ENCODE measurements at places on chromosomes 11 and 22.

DNA sequence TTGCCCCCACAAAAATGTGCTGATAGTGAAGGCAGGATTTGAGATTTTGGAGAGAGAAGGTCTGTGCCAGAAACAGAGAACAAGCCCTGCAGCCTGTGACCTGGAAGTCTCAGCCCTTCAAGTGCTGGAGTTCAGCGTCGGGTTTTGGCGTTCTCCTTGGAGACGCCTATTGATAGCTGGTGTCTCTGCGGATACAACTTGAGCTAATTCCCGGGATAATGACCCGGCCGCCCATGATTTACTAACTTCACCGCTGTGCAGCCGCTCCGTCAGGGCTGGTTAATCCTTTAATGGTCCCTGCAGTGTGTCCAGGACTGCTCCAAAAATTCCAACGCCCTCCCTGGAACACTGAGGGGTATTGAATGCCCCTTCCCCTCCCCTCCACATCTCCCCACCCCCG lies 76.6 kb downstream of the WT1 start:
- DNase-seq = no peak

- no peak for DNase-seq
Measured at GRCh38 chr22:40310081-40310767, 36.1 kb upstream of the ADSL start.

- no peak for DNase-seq
Measured at GRCh38 chr11:13290221-13290980, 12.8 kb downstream of the BMAL1 start.

- DNase-seq = no peak
Measured at GRCh38 chr11:73296501-73297230, 11.4 kb upstream of the ARHGEF17 start.

- DNase-seq = no peak
Measured at GRCh38 chr11:107564877-107565218, 687 bp downstream of the ALKBH8 start.

DNA sequence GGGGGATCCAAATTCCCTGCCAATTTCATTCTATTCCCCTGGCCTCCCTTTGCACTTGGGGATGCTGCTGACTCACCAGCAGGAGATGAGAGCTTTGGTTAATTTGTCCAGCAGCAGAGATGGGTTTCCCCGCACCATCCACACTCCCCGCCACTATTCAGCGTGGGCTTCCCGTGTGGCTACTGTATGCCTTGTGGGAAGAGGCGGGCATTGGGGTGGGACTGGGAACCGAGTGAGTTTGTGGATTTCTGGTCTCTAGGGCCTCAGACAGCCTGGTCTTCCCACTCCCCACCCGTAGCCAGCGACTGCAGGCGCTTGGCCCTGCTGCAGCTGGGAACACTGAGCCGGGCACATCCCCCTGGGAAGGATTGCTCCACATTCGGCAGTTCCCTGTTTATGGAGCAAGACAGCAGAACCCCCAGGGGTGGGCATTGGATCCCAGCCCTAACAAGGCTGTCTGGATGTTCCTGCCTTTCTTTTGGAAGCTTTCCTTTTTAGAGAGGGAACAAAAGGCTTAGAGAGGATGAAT lies 23.4 kb downstream of the KIAA1671 start:
- DNase-seq = no peak

- no peak for DNase-seq
Measured at GRCh38 chr11:38582756-38583155, 1984.7 kb upstream of the RAG2 start.

GRCh38 chr22:30968015-30968923 lies at the start of gene MORC2:
TSS of gene MORC2 (minus strand) at chr22:30968774. CDS start at chr22:30967889, 885 bp downstream.
- DNase-seq = no peak

GRCh38 chr22:48314073-48314472 lies 1513.6 kb downstream of the BRD1 start:
- DNase-seq = no peak

- no peak for DNase-seq
Measured at GRCh38 chr11:119614222-119615002, 114.6 kb downstream of the NECTIN1 start.

DNA sequence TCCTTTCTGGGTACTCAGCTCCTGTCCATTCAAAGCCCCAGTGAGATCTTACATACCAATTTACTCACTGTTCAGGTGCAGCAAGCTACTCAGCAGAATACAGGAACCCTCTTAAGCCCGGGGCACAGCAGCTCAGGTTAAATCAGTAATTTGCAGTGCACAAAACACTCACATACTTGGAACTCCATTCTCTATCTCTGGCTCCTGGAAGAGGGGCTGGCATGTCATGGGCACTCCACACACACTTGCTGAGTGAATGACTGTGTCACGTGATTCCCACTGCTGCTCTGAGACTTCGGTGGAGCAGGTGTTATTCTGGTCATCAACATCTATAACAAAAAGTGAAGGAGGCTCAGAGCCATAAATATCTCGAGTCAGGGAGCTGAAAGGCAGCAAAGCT lies 157.3 kb upstream of the BDNF start:
- no peak for DNase-seq

DNA sequence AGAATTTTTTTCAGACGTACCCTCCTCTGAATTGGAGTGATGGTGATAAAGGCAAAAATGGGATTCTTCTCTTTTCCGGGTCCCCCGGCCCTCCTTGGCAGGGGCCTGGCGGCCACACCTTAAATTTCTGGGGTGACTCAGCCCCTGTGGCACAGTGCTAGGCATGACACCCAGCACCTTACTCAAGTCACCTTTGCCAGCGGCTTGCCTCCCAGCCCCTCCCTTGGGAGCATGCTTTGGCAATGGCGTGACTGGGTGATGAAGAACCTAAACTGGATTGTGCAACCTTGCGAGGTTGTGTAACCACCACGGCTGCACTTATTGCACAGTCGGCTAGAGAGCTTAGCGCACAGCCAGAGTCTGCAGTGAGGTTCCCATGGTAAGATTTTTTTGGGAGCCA lies 16.2 kb upstream of the LDLRAD3 start:
- no peak for DNase-seq

GRCh38 chr11:113493206-113493605 lies 18.0 kb upstream of the DRD2 start:
- no peak for DNase-seq

GRCh38 chr22:45169591-45170466 lies 6.1 kb downstream of the NUP50 start:
- DNase-seq = no peak

GRCh38 chr11:96267001-96267495 lies 75.9 kb downstream of the MAML2 start:
- no peak for DNase-seq

DNA sequence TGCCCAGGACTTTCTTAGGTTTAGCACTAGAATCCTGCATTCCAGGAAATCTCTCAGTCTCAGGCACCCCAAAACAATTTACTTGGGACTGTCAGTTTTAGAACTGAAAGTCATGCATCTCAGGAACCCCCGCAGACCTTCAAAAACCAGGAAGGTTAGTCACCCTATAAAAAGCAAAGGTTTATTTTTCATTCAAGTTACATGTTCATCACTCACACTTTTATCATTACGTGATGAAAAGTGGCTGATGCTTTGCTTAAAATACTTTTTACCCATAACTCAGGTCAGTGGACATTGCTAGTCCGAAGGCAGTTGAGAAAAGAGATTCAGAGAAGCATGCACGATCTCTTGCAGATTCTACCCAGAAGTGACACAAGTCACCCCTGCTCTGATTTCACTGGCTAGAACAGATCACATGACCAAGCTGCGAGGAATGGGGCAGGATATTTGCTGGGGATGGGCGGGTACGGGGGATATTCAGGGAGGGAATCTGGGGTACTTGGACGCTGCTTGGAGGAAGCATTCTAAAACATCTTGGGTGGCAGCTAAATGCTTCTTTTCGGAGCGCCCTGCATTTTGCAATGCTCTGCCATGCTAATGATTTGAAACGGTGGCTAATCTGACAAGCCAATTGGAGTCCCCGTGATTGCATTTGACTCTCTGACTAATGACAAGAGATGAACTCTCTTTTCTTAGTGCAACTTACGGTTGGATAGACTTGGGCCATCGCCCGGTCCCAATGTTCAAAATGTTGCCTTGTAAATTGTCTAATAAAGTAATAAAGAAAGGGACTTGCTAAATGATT lies 110.2 kb downstream of the MIAT start:
- DNase-seq = no peak

DNA sequence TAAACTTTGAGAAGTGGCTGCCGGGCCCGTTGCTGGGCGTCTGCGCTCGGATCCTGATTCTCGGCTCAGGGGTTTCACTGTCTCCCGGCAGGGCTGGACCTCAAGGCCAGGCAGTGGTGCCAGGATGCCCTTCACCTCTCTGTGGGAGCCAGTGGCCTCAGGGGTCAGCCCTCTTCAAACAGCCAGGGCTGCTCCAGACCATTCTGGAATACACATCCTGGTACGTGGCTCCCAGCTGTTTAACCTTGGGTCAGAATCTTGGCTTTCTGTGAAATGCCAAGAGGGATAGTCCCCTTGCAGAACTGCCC lies 70.5 kb downstream of the MPPED1 start:
- DNase-seq = no peak

GRCh38 chr11:128888034-128888985 lies 2.8 kb upstream of the KCNJ5 start:
- DNase-seq = no peak

DNA sequence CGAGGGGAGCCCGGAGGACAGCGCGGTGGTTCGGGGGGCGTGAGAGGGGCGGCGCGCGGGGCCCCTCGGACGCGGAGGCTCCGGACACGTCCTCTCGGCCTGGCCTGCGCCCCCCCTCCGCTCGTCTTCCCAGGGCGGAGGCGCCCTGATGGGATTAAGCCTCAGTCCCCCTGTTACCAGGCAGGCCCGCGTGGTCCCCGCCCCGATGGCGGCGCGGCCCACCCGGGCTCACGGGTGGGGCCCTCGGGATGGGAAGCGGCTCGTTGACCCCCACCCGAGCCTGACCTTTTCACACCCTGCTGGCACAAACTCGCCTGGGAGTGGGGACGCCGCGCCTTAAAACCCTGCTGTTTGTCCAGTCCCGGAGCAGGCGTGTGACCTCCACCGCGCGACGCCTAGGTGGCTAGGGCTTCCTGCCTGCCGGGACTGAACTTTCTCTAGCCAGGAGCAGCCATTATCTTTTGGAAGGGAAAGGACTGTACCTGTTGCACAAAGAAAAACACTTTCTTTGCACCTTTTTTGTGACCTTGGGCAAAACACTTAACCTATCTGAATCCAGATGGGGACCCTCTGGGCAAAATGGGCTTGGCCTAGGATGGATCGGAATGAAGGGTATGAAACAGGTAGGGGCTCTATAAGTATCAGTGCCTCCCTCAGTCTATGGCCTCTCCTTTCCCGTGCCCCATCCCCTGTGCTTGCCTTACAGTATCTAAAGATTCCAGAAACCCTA lies 1.0 kb downstream of the KIAA1671 start:
- no peak for DNase-seq

DNA sequence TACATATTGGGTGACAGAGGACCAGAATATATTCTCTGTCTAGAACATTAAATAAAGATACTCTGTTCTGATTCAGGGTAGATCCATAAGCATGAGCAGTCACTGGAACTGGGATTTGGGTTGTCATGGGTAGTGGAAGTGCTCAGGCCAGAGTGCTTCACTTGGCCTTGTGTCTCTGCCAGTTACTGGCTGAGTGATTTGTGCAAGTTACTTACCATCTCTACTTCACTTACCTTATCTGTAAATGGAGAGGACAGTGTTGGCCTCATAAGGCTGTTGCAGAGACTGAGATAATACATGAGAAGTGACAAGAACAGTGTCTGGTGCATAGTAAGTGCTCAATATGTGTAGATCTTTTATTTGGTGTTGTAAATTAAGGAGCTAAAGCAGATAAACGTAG lies 17.6 kb downstream of the ATXN10 start:
- DNase-seq = no peak

DNA sequence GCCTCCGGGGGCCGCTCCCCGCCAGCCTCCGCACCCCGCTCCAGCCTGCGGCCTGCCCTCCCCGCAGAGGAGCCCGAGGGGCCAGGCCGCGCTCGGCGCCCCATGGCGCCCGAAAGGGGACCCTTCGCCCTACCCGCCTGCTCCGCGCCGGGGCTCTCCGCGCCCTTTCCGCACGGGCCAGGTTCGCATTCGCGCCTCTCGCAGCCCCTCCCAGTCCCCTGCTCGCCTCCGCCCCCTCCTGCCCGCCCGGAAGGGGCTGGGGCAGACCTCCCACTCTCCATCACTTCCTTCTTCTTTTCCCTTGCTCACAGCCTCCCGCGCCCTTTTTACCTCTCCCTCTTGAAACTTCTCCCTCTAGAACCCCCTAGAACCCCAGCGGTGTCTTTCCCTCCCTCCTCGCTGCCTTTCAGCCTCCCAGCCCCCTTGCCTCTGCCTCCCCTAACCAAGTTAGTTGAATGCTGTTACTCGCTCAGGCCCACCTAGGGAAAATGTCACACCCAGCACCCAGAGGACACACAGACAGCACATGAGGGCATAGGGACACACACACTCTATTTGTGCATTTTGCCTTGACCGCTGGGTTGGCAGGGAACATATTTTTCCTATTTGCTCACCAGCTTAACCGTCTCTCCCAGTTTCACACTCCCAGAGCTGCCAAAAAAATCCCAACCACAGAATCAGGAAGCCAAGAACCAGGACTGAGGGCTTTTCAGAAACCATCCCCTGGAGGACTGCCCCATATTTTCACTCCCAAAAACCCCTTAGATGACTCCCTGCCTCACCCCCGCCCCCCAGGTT lies at the start of gene SLC43A3:
SLC43A3 (minus strand) TSS at position 193 of the 798 bp plus-strand sequence. CDS start 949 bp downstream, outside the sequence.
- peak; percentile 54 for DNase-seq

- no peak for DNase-seq
Measured at GRCh38 chr11:86663761-86664160, 8.7 kb downstream of the ME3 start.

- DNase-seq = no peak
Measured at GRCh38 chr11:108624196-108624925, 30.8 kb upstream of the EXPH5 start.
